ENCODE measurements at places on chromosomes 6 and 20.

- DNase-seq = no peak
Observed at GRCh38 chr6:118791499-118791898, 102.5 kb upstream of the ASF1A start.

DNA sequence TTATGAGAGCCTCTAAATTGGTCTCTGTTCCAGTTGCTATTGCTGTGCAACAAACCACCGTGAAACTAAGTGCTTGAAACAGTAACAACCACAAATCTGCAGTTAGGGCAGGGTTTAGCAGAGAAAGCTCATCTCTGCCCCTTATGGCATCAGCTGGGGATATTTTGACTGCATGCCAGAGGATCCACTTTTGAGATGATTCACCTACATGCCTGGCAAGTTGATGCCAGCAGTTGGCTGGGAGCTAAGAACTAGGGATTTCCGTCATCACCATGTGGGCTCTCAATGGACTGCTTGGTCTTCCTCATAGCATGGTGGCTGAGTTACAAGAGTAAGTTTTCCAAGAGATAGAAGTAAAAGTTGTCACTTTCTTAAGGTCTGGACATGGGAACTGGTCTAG, 35.1 kb downstream of the PLCB4 start:
- DNase-seq = no peak

- no peak for DNase-seq
Observed at GRCh38 chr6:150355932-150356331, 12.9 kb upstream of the IYD start.

DNA sequence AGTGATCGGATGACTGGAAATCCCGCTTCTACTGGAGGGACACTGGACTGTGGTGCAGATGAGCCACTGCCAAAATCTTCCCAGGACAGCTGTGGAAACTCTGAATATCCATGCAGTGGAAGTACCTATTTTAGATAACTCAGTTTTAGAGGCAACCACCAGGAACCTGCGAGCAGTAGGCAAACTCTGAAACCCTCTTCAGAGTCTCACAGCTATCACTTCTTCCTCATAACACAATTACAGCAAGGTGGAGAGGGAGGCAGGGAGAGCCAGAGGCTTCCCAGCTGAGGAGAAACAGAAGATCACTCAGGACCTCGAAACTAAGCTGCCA, 322.8 kb upstream of the NT5E start:
- no peak for DNase-seq

- DNase-seq = no peak
Observed at GRCh38 chr6:28081486-28081751, 1.1 kb downstream of the ZNF165 start.

DNA sequence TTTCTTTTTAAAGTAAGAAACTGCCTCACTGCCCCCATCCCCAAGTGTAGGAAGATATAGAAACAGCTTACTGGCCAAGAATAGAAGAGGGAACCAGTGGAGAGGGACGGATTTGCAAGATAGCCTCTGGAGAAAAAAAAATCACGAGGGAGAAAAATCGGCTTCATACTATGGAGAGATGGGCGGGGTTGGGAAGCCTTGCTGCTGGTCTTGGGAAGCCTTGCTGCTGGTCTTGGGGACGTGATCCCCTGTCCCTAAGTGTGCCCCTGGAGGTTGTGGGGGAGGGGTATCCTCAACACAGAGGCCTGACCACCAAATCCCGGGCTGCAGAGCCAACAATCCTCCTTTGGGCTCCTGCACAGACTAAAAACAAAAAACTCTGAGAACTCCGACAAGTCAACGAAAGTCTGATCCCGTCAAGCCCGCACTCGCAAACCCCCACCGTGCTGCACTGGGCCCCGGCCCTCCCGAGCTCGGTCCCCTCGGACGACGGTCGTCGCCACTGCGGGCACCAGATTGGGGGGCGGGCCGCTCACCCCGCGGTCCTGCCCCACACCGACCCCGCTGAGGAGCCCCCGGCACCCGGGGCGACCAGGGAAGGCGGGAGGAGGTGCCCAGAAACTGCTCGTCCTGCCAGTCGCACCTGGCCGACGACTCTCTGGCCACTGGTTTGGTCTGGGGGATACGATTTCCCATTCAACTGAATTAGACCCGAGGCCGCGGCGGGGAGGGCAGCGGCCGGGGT, 750 bp downstream of the MAP7 start:
- DNase-seq = no peak

DNA sequence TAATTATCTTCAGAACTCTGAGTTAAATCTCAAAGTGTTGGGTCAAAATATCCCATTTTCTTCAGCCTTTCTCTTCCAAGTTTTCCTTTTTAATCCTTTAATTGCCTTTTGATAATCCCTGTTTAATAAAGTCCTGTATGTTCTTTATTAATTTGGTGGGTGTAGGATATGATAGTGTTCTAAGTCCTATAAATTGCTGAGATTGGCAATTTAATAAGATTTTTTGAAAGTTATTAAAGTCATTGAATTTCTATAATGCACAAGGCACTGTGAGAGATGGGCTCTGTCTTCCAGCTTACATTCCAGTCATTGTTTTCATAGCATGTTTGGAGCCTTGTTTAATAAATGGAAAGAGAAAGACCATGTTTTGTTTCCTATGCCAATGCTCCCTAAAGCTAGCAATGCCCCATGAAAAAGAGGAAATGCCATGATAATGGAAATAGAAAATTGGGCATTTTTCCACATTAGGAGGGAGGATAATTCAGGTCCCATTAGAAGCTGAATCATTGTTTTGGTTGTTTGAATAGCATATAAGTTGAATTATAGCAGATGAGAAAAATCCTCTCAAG, 404.8 kb downstream of the CD109 start:
- no peak for DNase-seq

DNA sequence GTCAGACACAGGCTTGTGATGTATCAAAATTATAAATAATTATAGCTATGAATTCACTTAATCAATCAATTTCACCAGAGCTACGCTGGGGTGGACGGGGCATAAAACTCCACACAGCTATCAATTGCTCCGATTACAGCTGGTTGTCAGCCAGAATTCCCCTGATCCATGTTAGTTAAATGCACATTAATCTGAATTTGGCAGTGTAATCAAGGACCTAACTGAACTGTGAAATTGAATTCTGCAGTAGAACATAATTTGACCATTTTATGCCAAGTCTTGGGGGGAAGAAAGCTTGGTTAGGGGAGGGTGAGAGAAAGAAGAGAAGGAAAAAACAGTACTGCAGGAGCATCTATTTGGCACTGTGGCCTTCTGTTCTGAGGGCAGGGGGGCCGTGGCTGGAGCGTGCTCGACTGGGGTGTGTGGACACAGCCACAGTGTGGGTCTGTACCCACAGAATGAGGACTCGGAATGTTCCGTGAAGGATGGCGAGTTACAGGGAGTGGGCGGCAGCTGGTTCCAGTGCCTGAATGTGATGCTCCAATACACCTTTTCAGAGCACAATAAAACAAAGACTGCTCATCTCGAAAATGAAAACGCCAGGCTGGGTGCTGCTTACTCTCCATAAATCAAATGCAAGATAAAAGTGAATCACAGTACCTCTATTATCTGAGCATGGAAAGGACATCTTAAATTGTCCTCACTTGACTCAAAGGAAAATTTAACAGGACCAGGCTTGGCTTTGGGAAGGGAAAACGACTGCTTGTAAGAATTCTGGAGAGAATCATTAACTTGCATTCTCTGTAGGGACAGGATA, 59.2 kb downstream of the LAMP5 start:
- DNase-seq = no peak

GRCh38 chr6:111922454-111923297, 49.4 kb upstream of the FYN start:
- no peak for DNase-seq

- DNase-seq = no peak
Observed at GRCh38 chr6:166765234-166765541, 138.1 kb upstream of the RPS6KA2 start.

GRCh38 chr6:255041-255750, 37.1 kb upstream of the DUSP22 start:
- no peak for DNase-seq

- DNase-seq = no peak
Observed at GRCh38 chr20:63742381-63743024, 2.9 kb downstream of the SLC2A4RG start.

DNA sequence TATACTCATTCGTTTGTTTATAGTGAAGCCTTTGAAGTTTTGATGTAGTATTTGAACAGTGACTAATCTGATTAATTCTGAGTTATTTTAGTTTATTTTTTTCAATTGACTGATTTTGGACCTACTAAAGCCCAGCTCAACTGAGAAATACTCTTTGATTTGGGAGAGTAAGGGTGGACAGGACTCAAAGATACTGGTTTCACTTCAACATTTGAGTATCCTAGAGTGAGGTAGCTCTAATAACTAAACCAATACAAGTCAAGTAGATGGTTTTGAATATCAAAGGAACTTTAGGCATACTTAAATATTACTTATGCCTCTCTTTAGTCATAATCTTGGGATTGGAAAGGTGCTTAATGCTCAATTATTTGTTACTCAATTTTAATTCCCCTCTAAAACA, 65.6 kb downstream of the ZNF292 start:
- no peak for DNase-seq

DNA sequence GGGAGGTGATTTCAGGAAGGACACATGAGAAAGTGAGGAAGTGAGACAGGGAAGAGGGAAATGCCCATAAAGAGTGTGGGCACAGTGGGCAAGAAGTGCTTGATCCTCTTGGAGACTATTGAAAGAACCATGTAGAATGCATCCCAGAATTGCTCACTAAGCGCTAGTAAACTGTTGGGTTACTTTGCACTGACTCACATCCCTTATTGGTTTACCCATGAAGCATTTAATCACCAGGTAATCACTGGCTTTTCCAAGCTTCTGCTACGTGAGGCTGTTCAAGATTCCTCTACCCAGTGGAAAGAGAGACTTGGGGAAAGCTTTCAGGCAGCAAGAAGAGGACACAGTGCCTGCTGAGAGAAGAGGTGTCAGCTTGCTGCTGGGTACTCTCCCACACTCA, 410.0 kb upstream of the JAG1 start:
- no peak for DNase-seq

GRCh38 chr6:163418311-163419029, 4.0 kb downstream of the QKI start:
- no peak for DNase-seq

DNA sequence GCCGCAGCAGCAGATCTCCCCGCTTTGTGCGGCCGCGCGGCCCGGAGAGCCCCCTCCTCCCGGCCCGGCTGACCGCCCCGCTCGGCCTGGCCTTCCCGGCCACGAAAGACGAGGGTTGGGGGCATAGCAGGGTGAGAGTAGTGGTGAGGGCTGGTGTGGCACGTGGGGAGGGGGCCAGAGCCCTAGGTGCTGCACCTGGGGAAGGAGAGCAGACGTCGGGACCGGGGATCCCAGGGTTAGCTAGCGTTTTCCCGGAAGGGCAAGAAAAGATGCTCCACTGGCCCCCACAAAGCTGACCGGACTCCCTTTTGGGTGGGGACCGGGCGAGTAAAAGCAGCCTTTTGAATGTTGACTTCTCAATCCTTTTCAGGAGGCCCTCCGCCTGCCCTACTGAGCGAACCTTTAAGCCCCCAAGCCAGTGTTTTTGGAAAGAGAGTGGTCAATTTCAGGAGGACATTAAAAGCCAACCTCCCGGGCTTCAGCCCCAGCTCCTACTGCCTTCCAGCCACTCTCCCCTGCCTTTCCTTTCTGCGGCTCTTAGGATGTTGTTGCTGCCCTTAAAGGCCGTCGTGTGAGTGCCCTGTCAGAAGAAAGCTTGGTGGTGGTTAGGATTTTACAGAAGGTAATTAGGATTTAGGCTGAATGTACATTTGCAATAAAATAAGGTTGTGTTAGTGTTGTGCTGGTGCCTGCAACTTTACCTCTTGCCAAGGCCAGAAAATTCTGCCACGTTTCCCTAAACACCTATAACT, 648 bp upstream of the BACH2 start:
- DNase-seq = no peak

- no peak for DNase-seq
Observed at GRCh38 chr6:162153120-162153519, 574.4 kb downstream of the PRKN start.

DNA sequence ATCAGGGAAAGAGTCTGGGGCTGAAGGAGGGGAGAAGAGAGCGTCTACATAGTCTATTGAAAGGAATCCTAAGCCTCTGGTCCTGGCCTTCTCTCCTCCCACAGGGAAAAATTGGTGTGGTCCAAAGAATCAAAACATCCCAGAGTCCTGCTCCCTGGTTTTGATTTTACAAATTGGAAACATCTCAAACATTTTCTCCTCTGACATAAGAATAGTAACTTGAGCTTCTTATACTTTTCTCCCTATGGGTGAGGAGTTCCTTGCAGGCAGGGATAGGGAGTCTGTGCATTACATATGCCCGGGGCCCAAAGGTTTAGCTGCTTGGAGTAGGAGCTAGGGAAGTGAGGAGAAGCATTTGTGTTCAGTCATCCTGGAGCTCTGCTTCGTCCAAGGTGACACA, 120.0 kb upstream of the GGTLC1 start:
- DNase-seq = no peak

GRCh38 chr6:44267252-44267651, 1.9 kb upstream of the NFKBIE start:
- no peak for DNase-seq

DNA sequence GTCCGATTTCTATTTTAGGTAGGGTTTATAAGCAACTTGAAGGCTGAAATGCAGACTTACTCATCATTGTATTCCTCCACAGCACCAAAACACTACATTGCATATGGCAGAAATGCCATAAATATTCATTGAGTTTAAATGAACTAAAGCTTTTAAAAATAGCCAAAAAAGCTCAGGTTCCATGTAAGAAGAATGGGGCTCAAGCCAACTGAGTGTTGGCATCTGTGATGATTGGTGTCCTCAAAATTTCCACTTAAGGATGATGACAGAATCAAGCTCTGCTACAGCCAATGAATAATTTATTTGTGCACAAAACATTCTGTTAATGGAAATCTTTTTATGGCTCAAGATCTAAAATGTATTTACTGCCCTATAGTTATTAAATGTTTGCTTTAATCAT, 115.4 kb downstream of the HIVEP2 start:
- DNase-seq = no peak

- DNase-seq = no peak
Observed at GRCh38 chr6:53654745-53655240, 10.8 kb downstream of the KLHL31 start.

DNA sequence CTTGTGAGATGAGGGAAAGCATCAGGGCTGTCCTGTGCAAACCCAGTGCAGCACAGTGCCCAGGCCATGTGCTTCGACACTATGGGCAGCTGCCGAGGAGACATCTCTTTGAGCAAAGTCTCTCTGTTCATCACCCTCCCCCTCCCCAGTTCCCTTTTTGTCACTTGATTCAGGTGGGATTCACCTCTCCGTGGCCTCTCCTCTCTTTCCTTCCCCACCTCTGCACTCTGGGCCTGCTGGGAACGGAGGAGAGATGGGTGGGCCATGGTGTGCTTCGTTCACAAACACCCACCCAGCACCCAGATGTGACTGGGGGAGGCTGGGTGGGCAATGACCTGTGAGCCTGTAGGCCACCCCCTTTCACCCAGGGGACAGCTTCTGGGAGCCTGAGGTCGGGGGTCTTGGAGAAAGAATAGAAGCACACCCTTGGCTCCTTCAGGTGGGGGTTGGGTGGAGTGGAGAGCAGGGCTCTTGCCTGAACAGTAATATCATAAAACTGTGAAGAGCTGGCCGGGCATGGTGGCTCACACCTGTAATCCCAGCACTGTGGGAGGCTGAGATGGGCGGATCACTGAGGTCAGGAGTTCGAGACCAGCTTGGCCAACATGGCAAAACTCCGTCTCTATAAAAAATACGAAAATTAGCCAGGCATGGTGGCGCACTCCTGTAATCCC, 33.5 kb upstream of the DLGAP4 start:
- DNase-seq = no peak

- DNase-seq = peak; percentile 60
Observed at GRCh38 chr6:7723041-7723447, 2.9 kb upstream of the BMP6 start.
